ENCODE measurements at places on chromosomes 3 and 15.
A peak's percentile ranks its signal among the peaks of the same experiment; 100 is the strongest.

DNA sequence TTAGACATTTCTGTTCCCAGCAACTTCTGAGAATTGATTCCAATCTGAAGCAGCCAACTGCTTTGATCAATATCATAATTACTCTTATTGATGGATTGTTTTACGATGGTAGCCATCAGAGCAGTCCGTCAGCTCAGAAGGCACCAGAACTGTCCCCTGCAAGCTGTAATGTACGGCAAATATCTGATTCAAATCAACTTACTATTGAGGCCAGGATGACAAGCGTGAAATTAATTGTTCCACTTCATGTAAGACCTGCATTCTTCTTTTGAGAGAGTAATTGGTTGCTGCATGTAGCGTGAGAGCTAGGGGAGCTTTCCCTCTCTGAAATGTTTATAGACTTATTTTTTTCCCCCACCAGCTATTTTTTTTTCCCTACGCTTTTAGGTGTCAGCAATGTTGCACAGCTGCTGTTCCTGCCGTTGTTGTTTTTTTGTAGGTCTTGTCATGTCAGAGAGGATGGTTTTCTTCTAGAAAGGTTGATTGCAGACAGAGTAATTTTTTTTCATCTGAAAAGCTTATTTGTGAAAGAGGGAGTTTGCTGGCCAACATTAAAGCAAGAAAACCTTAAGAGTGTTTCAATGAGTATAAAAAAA, 134.9 kb downstream of the CACNA2D3 start:
- no peak for DNase-seq

DNA sequence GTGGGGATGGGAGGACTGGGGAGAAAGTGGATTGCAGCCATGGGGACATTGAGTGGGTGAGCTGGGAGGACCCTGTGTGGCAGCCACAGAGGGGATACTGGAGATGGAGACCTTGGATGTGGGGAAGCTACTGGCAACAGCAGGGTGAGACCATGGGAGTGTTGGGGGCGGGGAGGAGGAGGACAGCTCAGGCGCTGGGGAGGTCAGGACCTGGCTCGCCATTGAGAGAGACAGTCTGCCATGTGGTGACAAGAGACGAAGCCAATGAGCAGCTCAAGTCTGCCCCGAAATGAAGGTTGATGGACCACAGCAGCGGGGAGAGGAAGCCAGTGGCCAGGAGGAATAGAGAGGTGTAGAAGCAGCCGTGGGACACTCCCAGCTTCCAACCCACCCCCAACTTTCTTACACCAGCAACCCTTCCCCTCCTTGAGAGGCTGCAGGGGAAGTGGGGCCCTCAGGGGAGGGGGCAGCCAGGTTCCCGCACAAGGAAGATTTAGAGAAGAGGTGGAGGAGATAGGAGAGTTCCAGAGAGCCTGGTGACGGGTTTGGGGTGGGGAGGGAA, 118.1 kb downstream of the ASB7 start:
- DNase-seq = no peak

GRCh38 chr3:20121088-20121487, 64.9 kb downstream of the SGO1 start:
- no peak for DNase-seq

DNA sequence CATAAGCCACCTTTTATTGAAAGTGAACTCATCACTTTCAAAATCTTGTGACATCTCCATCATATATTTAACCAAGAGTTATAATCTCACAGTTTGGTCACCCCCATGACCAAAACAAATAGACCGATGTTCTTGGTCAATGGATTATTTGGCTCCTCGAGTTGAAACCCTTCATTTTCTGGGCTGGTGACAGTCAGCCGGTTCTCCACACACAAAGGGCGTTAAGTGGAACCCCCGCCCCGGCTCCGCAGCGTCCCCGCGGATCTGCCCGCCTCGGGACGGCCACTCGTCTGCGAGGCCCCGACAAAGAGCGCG, 772 bp downstream of the TSPAN3 start:
- peak; percentile 16 for DNase-seq

DNA sequence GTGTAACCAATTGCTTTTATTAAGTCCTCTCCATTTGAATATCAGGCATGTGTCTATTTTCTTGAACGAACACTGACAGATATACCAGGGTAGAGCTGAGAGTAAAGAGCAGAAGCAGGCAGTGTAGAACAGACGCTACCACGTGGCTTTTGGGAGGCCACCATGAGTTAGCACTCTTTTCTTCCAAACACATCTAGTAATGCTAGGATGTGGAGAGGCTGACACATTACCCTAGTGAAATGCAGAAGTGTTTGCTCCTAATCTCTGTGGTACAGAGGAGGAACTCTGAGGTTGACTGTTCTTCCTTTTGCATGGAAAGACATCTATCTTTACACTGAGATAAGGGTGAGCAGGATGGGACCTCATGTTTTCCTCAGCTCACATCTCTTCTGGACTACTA, 216.3 kb downstream of the SATB1 start:
- peak; percentile 69 for DNase-seq

GRCh38 chr3:141788149-141788548, 24.9 kb downstream of the GRK7 start:
- no peak for DNase-seq

- DNase-seq = no peak
These were observed 384.5 kb upstream of the NECTIN3 start for GRCh38 chr3:110687138-110687537.

DNA sequence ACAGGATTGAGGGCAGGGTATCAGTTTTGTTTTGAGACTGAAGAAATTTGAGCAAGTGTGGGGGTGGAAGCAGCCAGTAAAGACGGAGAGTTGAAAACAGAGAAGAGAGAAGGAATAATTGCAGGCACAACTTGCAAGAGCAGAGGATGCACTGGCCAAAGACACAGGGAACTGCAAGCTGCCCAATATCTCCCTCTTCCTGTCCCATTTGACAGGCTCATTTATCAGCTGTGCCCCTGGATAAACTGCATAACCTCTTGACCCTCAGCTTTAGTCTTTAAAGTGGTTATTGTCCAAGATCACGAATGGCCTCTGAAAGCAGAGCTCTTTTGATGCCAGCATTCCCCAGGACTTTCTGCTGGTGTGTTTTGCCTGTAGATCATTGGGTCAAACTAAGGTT, 5.0 kb upstream of the RAMAC start:
- DNase-seq = no peak

DNA sequence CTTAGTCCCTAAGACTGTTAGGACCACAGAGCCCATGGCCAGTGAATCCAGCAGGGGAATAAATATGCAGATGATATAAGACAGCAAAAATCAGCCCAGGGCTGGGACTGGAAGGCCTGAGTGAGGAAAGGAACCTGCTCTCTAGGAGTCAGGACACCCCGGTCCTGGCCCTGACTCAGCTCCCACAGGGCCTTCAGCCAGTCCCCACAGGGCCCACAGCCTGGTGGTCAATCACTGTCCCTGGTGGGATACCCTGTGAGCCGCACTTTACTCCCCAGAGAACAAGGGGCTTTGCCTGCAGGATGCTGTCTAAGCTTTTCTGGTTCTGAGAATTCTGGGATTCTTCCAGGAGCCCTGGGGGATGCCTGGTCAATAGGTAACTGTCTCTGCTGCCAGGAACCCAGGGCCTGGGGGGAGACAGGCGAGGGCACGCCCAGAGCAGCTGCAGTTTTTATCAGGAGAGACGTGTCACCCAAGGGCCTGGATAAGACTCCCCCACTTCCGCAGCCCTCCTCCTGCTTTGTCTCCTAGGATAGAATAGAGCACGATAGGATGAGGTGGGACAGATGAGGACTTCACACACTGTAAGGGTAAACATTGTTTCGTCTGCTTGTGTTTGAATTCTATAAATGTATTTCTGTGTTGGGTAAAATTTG, 49.5 kb upstream of the MCF2L2 start:
- no peak for DNase-seq

DNA sequence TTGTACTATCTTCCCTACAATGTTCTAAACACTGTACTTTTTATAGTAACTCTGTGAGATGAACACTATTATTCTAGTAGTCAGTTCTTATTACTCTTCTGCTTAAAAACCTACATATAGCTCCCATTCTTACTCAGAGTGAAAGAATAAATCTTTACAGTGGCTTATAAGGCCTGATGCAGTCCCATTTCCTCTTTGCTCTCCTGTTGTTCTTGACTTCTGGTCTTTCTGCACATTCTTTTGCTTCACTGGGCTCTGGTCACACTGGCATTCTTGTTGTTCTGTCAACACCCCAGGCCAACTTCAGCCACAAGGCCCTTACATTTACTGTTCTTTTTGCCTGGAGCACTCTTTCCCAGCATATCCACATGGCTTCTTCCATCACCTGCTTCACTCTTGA, 58.2 kb upstream of the TP63 start:
- no peak for DNase-seq

- DNase-seq = peak; percentile 25
These were observed 135.4 kb downstream of the UACA start for GRCh38 chr15:70627734-70628548.

GRCh38 chr3:184291738-184292445, 7.1 kb upstream of the PSMD2 start:
- DNase-seq = no peak

DNA sequence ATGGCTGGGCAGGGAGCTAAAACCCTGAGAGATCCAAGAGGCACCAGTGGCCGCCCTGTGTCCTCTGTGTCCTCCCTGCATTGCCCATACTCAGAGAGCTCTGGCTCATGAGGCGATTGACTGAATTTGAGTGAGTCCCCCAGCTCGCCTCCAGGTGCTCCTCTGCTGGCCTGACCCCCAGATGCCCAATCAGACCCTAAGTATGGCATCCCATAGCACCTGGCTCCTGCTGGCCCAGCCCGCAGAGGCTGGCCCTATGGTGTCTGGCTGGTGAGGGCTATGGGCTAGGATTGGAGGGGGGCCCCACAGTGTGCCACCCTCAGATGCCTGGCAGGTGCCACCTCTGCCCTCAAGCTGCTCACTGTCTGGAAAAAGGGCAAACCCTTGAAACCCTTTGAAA, 1.6 kb upstream of the TKT start:
- no peak for DNase-seq

DNA sequence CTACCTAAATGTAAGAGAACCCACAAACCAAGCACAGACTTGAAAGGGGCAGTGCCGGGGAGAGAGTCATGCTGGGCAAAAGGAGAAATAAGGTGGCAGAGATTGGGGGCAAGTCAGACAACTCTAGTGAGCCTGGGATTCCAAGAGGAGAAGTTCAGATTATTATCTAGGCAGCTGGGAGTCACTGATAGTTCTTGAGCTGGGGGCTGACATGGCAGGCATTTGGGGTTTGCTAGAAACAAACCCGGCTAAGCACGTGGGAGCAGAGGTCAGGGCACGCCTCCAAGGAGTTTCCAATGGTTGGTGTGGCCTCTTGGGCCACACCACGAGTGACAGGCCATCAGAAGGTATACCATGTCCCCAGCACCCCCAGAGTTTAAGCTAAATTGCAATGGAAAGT, 27.6 kb downstream of the SLC6A6 start:
- peak; percentile 43 for DNase-seq

GRCh38 chr3:37558580-37558979, 303.1 kb upstream of the CTDSPL start:
- DNase-seq = no peak

- no peak for DNase-seq
These were observed 477.7 kb upstream of the CFAP20DC start for GRCh38 chr3:59527493-59527892.

- no peak for DNase-seq
These were observed 49.5 kb downstream of the ARHGAP31 start for GRCh38 chr3:119343719-119344118.

GRCh38 chr3:117793622-117794265, 1084.2 kb downstream of the TUSC7 start:
- no peak for DNase-seq

- DNase-seq = no peak
These were observed 417 bp downstream of the HACD2 start for GRCh38 chr3:123584284-123584987.

- DNase-seq = no peak
These were observed 87.8 kb upstream of the RNU6-1 start for GRCh38 chr15:67927501-67928168.

- DNase-seq = no peak
These were observed 75.0 kb downstream of the MAGEF1 start for GRCh38 chr3:184636741-184637316.

DNA sequence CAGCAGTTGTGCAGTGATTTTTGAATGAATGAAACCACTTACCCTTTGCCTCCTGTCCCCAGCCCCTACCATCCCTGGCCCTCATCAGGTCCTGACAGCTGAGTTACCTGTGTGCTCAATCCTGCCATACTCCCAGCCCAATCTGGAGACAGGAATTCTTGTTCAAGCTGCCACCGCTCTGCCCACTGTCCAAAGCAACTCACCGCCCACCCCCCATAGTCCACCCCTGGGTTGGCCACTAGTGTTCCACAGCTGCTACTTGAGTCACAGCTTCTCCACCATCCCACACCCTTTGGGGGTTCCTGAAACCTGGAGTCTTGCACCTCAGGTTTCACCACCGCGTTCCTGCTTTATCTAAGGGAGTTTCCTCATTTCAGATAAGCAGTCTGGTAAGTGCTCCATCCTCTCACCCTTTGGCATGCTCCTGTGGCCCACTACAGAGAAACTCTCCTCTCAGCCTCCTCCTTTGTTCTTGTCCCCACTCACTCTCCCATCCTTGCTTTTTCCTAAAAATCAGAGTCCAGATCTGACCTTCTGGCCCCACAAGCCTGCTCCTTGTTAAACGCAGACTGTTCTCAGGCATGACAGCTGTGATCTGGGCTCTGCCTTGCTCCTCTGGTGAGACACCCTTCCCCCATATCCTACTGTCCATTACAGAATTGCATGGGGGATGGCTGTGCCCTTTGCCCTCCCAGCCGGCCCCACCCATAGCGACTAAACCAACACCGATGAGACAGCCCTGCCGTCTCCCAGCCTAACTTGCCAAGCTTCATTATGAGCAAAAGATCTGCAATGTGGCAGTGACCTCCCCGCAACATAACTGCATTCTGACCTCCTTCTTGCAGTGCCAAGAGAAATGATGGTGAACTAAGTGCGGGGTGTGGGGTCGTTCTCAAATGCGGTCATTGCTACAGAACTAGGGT, 50.0 kb downstream of the CYP19A1 start:
- DNase-seq = no peak

All from hematopoietic multipotent progenitor cell treated with erythropoietin and hydrocortisone succinate and interleukin-3 and kit ligand, for 8 days (in vitro differentiated cells).